ENCODE measurements at places on chromosomes 1 and 21.

DNA sequence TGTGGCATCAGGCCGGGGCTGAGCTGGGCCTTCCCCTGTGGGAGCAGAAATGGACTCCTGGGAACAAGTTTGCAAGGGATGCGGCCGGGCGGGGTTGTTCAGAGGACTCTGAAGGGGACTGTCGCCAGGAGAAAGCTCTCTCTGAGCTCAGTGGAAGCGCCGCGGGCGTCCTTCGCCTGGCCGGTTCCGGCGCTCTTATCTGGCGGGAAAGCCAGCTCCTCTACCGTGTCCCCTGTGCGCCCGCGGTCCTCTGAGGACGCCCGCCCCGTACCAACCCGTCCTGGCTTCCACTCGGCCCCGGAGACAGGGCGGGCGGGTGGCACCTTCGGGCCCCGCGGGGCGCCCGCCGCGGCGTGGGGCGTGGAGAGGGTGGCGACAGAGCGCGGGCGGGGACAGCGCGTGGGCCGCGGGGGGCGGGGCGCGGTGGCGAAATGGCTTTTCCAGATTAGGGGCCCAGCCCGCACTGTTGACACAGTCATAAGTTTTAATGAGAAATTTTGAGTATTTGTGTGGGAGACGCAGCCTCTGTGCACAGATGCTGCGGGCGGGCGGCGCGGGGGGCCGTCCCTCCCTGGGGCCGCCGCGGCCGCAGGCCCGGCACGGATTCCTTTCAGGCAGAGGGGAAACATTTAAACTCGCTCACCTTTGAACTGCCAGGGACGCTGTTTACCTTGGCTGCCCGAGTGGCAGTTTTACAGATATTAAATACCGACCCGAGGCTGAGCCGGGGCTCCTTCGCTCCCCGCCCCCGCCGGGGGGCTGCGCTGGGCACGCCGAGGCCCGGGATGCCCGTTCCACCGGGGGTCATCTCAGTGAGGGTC is 70.2 kb downstream of the FOXD2 start:
- DNase-seq: no peak

- no peak for DNase-seq
These were observed 146.5 kb downstream of the SLC45A1 start for GRCh38 chr1:8464377-8464776.

DNA sequence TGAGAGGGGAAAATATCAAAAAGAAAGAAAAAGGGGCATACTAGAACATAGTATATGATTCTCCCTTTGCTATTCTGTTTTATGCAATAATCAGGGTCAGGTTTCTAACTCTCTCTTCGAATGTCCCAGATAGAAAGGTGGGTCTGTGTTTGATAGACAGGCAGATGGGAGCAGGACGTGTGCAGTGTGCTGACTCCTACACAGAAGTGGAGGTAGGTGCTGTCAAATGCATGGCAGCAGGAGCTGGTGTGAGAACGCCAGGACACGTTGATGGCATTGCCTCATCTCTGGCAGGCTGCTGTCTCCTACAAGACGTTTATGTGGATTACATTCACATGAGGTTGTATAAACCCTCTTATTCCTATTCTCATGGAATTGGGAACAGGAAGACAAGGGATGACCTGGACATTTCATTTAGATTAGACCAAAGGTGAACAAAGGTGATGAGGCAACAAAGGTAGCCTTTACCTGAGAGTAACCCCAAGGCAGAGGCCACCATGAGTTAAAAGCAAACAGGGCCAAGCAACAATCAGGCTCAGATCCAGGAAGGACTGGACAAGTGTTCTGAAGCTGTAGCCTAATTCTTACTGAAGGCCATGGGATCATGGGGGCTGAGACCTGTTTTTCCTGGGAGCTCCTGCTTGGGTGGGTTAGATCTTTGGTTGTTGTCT is 37.8 kb downstream of the KCNK1 start:
- DNase-seq: no peak

DNA sequence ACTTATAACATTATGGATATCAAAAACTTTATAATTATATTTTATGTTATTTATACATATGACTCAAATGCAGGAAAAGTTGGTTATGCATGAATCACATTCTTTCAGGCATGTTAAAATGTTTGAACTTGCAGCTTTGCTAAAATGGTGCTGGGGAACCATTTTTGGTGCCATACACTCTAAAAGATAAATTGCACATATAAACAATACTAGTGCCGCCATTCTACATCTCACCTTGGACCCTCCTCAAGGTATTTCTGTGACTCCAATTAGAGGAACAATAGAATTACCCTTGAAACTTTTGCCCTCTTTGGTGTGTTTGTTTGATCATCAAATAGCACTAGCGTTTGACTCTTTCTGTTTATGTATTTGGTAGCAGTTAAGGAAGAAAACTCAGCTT is 997 bp downstream of the PRKACB start:
- no peak for DNase-seq

DNA sequence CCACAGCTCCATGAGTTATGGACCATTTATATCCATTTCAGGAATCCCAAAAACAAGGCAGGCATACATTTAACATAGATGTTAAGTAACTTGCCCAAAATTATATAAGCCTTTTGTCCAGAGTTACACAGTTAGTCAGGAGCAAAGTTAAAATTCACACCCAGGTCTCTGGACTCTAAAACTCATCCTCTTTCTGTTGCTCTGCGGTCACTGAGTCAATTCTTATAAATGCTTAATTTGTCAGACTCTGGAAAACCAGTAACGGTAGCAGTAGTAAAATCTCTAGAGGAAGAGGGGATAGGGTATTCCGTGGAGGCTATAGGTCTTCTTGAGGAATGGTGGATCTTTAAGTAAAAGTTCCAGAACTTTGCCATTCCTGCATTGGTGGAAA is 223.6 kb upstream of the JUN start:
- no peak for DNase-seq

GRCh38 chr21:40680311-40680710 is 166.6 kb downstream of the DSCAM start:
- no peak for DNase-seq

DNA sequence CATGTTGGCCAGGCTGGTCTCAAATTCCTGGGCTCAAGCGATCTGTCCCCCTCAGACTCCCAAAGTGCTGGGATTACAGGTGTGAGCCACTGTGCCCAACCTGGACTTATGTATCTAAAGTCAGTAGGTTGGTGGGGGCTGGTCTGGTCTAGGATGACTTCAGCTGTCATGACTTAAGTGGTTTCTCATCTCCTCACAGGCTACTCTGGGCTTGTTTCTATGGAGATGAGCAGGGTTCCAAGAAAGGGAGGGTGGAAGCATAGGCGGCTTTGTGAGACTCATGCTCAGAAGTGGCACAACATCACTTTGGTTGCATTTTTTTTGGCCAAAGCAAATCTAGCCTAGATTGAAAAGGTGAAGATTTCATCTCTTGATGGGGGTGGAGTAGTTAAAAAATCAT is 115.9 kb upstream of the IVNS1ABP start:
- DNase-seq: no peak

DNA sequence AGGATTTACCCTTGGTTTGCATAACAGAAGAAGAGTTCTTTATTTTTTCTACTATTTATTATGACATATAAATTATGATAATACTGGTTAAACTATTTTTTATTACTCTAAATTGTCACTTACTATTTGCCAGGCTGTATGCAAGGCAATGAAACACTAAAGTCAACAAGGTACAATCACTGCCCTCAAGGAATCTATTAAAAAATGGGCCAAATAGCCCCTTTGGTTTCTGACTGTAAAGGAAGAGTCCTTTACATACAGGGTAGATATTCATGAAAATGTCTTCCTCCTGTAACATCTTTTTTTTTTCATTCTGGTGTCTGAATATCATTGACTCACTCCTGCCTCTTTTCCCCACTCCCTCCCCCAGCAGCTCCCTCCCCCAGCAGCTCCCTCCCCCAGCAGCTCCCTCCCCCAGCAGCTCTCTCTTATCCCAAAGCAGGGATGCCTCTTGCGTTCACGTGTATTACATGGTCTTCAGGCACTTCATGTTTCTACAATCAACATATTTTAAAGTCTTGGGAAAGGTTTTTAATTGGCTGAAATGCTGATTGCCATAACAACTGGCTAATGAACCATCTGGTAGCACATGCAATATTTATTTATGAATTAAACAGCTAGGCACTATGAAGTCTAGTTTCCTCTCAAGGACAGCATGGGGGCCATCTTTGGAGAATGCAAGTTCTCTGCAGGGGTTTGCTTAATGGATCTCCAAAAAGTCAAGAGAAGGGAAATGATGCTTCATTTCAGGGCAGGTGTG is 400.4 kb upstream of the PLXNA2 start:
- no peak for DNase-seq
